ENCODE measurements at places on chromosomes 1 and 21. TPM values are rescaled to one million over a fixed set of nuclear protein-coding genes. Genes with fewer than 3 reads are reported as not detected.

GRCh38 chr1:226708342-226708780 is 30.7 kb downstream of the ITPKB start:
- DNase-seq, result no peak

DNA sequence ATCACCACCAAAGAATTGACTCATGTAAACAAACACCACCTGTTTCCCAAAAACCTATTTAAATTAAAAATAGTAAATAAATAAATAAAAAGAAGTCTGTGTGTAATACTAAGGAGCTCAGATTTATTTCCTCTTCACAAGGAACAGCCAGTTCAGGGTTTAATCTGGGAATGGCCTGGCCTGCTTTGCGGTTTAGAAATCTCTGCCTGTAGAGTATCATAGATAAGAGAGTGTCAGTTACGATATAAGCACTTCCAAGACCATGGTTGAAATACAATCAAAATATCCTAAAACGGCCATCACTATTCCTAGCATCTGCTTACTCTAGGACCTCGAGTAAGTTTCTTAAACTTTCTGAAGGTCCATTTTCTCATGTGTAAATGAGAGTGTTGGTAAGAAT is 274.4 kb downstream of the PLPP3 start:
- no peak for DNase-seq

Gene FCAMR
- total RNA-seq, result not detected

DNA sequence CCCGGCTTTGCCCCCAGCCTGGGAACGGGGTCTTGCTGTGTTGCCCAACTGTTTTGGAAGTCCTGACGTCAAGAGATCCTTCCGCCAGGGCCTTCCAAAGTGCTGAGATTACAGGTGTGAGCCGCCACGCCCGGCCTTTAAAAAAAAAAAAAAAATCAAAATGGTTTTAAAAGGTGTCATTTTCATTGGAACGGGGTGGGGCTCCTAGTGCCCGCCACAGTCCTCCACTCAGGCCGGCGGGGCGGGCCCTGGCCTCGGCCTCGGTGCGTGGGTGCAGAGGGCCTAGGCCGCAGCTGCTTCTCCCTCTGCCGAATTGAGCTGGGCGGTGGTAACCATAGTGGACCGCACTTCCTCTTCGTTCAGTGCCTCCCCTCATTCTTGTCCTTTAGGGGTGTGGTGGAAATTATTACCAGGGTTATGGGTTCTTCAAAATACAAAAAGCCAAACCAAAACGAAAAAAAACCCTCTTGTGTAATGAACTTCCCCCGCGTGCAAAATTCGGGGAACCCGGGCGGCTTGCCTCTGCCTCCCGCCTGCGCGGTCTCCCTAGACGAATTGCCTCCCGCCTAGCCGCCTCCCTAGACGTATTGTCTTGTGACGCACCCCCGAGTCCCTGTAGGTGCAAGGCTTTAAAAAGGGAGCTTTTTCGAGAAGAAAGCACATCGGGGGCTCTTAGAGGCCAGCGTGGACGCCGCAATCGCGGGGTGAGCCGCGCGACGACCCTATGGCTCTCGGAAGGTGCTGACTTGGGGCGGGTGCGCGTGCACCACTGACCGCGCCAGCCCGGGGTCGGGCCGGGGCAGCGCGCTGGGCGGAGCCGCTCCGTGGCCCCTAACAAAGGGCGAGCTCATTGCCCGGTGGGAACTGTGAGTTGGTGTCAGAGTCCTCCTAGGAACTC is 10.5 kb upstream of the SPEN start:
- no peak for DNase-seq

DNA sequence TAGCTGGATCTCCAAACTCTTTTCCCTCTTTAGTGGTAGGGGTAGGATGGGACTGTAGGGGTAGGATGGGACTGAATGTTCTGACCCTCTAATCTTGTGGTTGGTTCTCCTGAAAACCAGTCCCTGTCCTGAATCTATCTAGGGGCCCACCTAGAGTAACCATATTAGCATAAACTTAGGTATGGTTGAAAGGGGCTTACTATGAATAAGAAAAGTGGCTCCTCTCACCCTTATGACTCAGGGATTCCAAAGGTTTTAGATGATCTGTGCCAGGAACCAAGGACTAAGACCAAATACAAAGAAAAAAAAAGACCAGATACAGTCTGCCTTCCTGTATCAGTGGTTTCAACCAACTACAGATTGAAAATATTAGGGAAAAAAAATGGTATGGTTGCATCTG is 28.9 kb downstream of the RNF2 start:
- DNase-seq, result no peak

Gene CFAP126
- total RNA-seq, result not detected

Gene TDRD5
- not detected for total RNA-seq

GRCh38 chr1:72891976-72892375 is 609.6 kb upstream of the NEGR1 start:
- no peak for DNase-seq

DNA sequence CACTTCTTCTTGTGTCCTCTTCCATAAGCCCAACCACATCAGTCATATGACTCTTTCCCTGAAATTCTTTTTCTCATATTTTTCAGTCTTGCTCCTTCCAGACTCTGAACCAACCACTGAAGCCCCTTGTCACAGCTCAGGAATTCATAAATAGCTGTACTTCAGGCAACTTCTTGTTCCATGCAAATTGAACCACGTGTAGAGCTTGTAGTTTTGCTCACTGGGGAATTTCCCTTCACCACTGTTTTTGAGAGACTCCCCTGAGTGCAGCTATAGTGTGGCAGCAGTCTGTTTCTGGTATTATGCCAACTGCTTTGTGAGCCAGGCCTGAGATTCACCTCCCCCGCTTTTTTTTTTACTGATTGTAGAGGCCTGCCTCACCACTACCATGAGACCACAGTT is 150.3 kb upstream of the SPAG17 start:
- no peak for DNase-seq

- no peak for DNase-seq
These were observed 69.3 kb upstream of the ANGPTL1 start for GRCh38 chr1:178940068-178940765.

Gene PADI1
- 0.18 TPM for total RNA-seq

GRCh38 chr1:48823168-48823567 is 46.5 kb upstream of the BEND5 start:
- DNase-seq, result no peak

DNA sequence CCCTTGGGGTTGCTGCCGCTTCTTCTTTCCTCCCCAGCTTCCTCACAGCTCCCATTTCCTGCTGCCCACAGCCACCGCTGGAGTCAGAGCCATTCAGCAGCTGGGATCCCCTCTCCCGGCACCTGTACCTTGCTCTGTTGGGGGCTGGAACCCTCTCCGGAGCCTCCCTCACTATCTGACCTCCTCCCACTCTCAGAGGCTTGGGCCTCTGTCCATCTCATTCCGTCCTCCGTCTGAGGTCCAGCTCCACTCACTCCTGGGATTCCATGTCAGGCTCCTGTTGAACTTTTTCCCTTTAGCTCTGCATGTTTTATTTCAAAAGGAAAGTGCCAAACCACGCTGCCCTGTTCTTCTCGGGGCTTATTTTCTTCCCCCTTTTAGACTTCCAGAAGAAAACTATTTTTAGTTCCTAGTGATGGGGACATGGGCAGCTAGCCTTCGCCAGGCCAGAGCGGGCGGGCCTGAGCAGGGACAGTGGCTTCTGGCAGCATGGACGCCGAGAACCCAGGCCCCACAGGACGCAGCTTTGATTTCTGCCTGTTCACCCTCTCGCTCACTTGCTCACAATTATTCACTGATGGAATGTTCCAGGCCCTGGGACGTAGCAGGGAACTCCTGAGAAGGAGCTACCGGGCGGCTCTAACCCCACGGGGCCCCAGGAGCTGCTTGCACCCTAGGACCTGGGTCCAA is 79.2 kb downstream of the ARHGEF10L start:
- DNase-seq, result no peak

DNA sequence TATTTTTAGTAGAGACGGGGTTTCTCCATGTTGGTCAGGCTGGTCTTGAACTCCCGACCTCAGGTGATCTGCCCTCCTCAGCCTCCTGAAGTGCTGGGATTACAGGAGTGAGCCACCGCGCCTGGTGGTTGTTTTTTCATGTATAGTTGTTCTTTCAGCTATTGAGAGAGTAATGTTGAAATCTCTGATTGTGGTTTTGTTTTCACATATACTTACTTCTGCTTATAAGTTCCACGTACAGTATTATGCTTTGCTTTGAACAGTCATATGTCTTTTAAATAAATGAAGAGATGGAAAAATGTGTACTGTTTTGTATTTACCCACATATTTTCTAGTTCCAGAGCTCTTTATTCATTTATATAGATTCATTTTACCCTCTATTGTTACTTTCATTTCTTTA is 44.5 kb downstream of the MARK1 start:
- no peak for DNase-seq

Gene OR2T29
- not detected for total RNA-seq

Gene NFYC
- 32.5 TPM for total RNA-seq

DNA sequence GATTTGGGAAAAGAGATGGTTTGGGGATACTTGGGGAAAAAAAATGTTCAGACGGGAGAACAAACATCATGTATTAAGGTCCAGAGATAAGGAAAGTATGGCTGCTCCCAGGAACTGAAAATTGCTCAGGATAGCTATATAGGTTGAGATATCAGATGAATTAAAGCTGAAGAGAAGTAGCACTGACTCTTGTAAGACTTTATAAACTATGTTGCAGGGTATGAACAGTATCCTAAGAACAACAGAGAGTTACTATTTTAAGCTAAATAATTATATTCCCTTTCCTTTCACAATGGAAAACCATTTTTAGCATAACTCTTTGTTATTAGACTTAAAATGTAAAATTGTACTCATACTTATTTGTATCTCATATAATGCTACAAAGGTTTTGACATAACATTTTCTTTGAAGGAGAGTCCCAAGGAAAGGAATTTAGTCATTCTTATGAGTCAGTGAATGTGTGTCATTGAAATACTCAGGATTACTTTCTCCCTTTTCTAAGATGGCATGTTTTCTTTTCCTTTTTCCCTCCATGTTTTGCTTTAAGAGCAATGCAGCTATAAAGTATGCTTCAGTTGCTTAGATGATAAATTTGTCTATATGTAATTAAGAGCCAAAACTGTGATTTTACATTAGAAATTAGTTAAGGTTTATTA is 139.4 kb upstream of the KIAA1614 start:
- DNase-seq, result no peak

- DNase-seq, result no peak
These were observed 209.9 kb upstream of the CSF3R start for GRCh38 chr1:36692465-36693160.

DNA sequence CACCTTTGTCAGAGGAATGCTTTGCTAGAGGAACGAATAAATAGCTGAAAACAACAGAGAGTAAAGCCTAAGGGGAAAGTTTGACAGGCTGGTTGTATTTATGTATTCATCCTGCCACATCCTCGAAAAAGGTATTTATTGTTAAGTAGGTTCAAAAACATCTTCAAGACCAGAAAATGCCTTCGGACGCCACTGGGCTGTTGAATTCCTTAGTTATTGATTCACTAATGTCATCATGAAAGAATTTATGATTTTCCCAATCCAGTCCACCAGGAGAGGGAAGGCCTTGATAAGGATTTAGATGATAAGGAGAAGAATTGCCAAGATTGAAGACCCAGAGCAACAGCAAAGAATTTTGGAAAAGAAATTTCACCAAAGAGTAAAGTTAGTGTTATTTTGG is 35.2 kb upstream of the MAB21L3 start:
- no peak for DNase-seq

GRCh38 chr21:45857761-45858160 is 123.8 kb upstream of the COL6A1 start:
- DNase-seq, result no peak

Gene ST6GALNAC3
- 12.4 TPM for total RNA-seq

GRCh38 chr1:84634536-84635205 is 55.6 kb downstream of the SSX2IP start:
- DNase-seq, result no peak

- no peak for DNase-seq
These were observed 30.5 kb downstream of the RHBG start for GRCh38 chr1:156399355-156400125.

DNA sequence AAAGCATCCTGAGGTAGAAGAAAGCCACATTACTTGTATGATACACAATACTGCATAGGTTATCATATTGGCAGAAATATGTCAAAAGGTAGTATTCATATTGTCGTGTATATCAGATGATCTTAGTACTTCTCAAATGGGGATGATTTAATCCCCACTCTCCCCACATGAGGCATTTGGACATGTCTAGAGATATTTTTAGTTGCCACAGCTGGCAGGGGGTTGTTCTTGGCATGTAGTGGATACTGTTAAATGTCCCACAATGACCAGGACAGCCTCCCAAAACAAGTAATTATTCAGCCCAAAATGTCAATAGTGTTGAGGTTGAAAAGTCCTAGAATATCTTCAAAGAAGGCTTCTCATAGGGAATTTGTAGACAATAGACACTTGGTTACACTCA is 162.8 kb downstream of the NEGR1 start:
- no peak for DNase-seq

GRCh38 chr1:192550922-192551534 is 24.5 kb upstream of the RGS1 start:
- no peak for DNase-seq

GRCh38 chr1:31523012-31523411 is 53.3 kb upstream of the TINAGL1 start:
- DNase-seq, result no peak

Gene CCDC30
- 0.34 TPM for total RNA-seq

Gene S100A8
- not detected for total RNA-seq

DNA sequence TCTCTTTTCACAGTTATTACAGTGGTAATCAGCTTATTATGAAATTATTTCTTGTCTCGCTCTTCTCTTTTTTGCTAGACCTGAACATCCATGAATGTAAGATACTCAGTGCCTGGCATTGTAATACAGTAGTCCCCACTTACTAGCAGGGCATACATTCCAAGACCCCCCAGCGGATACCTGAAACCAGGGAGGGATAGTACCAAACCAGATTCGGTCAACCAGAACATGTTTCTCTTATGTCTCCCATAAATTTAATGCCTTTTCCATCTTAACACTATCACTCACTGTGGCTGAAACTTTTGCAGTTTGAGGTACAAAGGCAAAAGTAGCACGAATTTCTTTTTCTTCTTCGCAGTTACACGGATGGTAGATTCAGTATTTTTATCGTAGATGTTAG is 24.6 kb upstream of the B3GALT2 start:
- no peak for DNase-seq

GRCh38 chr21:37251294-37251634 is 15.9 kb downstream of the VPS26C start:
- DNase-seq, result no peak

- no peak for DNase-seq
These were observed 13.5 kb downstream of the LDLRAP1 start for GRCh38 chr1:25556791-25557476.

- no peak for DNase-seq
These were observed 39.6 kb upstream of the LDLRAP1 start for GRCh38 chr1:25503551-25504426.

- no peak for DNase-seq
These were observed 36.5 kb upstream of the DNASE2B start for GRCh38 chr1:84361796-84362195.

Gene ALX3
- not detected for total RNA-seq

Gene SUSD4
- not detected for total RNA-seq

GRCh38 chr21:29217818-29218291 is 80.9 kb upstream of the BACH1 start:
- peak; percentile 88 for DNase-seq

DNA sequence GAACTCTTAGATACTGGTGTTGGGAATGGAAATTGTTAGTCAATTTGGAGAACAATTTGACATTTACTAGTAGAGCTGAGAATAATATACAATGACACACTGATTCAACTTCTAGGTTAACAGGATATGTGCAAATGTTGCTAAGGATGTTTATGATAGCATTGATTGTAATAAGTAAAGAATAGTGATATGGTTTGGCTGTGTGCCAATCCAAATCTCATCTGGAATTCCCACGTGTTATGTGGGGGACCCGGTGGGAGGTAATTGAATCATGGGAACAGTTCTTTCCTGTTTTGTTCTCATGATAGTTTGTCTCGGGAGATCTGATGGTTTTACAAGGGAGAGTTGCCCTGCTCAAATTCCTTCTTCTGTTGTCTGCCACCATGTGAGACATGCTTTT is 302.4 kb upstream of the TMPRSS15 start:
- no peak for DNase-seq

Gene EIF4G3
- total RNA-seq, result 44.0 TPM
